Immature natural killer cell (primary cell): ENCODE measurements at places on chromosomes 7 and 10.
A peak's percentile ranks its signal among the peaks of the same experiment; 100 is the strongest.

DNA sequence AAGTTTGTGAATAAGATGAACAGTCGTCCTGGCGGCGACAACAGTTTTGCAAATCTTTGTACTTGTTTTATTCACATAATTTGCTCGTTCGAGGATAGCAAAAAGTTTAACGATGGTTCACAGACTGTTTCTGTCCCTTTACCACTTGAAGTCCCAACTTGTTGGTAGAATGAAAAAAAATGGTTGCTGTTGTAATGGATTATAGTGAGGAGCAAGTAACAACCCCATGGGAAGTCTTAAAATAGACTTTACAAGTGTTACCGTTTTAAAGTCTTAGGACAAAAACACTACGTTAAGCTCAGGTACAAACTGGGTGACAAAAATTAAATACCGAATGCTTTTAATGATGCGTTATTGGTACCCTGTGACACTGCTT is 589 bp downstream of the LSM8 start:
- peaks cover 8% of the 10 kb centered on the region for H3K27me3 ChIP-seq
- no peaks in the 10 kb centered on the region for H3K36me3 ChIP-seq
- peaks cover 44% of the 10 kb centered on the region for H3K4me1 ChIP-seq
- peak overlapping the region; percentile 98 for H3K27ac ChIP-seq
- DNase-seq, result no peak

DNA sequence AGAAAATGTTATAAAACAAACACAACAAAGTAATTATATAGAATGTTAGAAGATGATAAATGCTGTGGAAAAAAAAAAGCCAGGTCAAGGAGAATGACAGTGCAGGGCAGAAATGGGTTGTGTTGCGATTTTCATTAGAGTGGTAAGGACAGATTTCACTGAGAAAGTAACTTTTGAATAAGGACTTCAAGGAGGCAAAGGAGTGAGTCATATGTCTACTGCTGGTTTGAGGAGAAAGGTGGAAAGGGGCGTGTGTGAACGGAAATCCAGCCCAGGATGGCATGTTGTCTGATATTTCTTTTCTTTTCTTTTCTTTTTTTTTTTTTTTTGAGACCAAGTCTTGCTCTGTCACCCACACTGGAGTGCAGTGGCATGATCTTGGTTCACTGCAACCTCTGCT is 12.3 kb upstream of the DLD start:
- no peak overlapping the region for H3K4me3 ChIP-seq
- no peak overlapping the region for H3K27ac ChIP-seq
- H3K4me1 ChIP-seq, result no peaks in the 10 kb centered on the region
- no peak for DNase-seq
- peaks cover 1% of the 10 kb centered on the region for H3K27me3 ChIP-seq
- no peaks in the 10 kb centered on the region for H3K36me3 ChIP-seq

DNA sequence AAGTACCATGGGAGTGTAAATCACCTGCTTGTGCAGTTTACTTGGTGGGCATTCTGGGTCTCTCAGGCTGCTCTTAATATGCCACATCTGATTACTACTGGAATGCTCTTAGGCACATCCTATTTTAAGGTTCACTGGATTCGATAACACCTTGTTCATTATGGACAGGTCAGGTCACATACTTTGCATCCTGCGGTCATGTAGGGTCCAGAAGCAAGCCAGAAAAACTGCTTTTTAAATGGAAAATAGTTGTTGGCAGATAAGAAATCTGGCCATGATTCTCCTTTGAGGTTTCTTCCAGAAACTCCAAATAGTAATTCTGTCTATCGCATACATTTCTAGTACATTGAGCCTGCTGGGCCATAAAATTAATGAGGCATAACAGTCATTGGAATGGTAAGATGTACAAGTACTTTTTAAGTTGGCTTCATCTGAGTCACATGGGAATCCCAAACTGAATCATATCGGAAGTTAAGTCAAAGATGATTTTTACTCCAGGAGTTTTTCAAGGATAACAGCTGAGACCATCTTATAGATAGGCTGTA is 371.9 kb downstream of the LRRTM3 start:
- H3K4me3 ChIP-seq, result no peak overlapping the region
- H3K36me3 ChIP-seq, result no peaks in the 10 kb centered on the region
- no peaks in the 10 kb centered on the region for H3K4me1 ChIP-seq
- no peak overlapping the region for H3K27ac ChIP-seq
- no peak for DNase-seq

- H3K4me1 ChIP-seq, result no peaks in the 10 kb centered on the region
- H3K4me3 ChIP-seq, result no peak overlapping the region
- H3K27me3 ChIP-seq, result no peaks in the 10 kb centered on the region
These were observed 520.6 kb downstream of the GALNT17 start for GRCh38 chr7:71652510-71652909.

- peaks cover 3% of the 10 kb centered on the region for H3K27me3 ChIP-seq
- no peak overlapping the region for H3K27ac ChIP-seq
- H3K4me3 ChIP-seq, result no peak overlapping the region
- H3K4me1 ChIP-seq, result no peaks in the 10 kb centered on the region
- no peak for DNase-seq
These were observed 850.2 kb downstream of the LRMDA start for GRCh38 chr10:76281659-76282058.

- DNase-seq, result no peak
- H3K27ac ChIP-seq, result no peak overlapping the region
- peaks cover 3% of the 10 kb centered on the region for H3K27me3 ChIP-seq
- no peaks in the 10 kb centered on the region for H3K4me1 ChIP-seq
- H3K36me3 ChIP-seq, result no peaks in the 10 kb centered on the region
- no peak overlapping the region for H3K4me3 ChIP-seq
These were observed 653.1 kb downstream of the XPNPEP1 start for GRCh38 chr10:109270173-109270572.

GRCh38 chr10:32266979-32267378 is 80.0 kb downstream of the EPC1 start:
- peaks cover 36% of the 10 kb centered on the region for H3K4me1 ChIP-seq
- peaks cover 30% of the 10 kb centered on the region for H3K36me3 ChIP-seq
- no peak for DNase-seq
- no peak overlapping the region for H3K4me3 ChIP-seq
- H3K27me3 ChIP-seq, result peaks cover 2% of the 10 kb centered on the region

GRCh38 chr7:81180573-81180972 is 261.7 kb upstream of the SEMA3C start:
- no peak overlapping the region for H3K27ac ChIP-seq
- DNase-seq, result no peak
- H3K4me1 ChIP-seq, result peaks cover 2% of the 10 kb centered on the region

- H3K4me1 ChIP-seq, result no peaks in the 10 kb centered on the region
- no peak overlapping the region for H3K27ac ChIP-seq
- DNase-seq, result no peak
- H3K4me3 ChIP-seq, result no peak overlapping the region
- H3K27me3 ChIP-seq, result no peaks in the 10 kb centered on the region
- H3K36me3 ChIP-seq, result no peaks in the 10 kb centered on the region
These were observed 578.7 kb downstream of the GRID1 start for GRCh38 chr10:85787881-85788280.

DNA sequence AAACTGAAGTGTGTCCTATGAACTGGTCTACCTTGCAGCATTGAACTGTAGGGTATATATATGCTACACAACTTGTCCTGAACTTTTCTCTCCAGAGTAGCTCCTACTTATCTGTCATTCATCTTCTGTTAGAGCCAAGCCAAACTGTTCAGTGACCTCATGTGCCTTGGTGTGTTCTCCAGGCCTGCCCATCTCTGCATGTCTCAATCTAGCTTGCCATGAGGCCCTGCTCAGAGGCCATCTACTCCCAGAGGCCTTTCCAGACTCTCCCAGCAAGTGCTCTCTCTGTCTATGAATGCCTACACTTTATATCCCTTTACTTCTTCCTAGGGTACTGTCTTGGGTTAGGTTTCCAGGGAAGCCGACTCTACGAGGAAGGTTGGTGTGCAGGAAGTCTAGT is 99.8 kb upstream of the MTPN start:
- no peak for DNase-seq
- H3K4me3 ChIP-seq, result no peak overlapping the region
- H3K27me3 ChIP-seq, result no peaks in the 10 kb centered on the region
- peaks cover 6% of the 10 kb centered on the region for H3K36me3 ChIP-seq

GRCh38 chr7:105330526-105330925 is 58.2 kb downstream of the SRPK2 start:
- H3K4me1 ChIP-seq, result peaks cover 58% of the 10 kb centered on the region
- no peaks in the 10 kb centered on the region for H3K36me3 ChIP-seq
- no peak for DNase-seq
- no peak overlapping the region for H3K4me3 ChIP-seq
- peaks cover 2% of the 10 kb centered on the region for H3K27me3 ChIP-seq

DNA sequence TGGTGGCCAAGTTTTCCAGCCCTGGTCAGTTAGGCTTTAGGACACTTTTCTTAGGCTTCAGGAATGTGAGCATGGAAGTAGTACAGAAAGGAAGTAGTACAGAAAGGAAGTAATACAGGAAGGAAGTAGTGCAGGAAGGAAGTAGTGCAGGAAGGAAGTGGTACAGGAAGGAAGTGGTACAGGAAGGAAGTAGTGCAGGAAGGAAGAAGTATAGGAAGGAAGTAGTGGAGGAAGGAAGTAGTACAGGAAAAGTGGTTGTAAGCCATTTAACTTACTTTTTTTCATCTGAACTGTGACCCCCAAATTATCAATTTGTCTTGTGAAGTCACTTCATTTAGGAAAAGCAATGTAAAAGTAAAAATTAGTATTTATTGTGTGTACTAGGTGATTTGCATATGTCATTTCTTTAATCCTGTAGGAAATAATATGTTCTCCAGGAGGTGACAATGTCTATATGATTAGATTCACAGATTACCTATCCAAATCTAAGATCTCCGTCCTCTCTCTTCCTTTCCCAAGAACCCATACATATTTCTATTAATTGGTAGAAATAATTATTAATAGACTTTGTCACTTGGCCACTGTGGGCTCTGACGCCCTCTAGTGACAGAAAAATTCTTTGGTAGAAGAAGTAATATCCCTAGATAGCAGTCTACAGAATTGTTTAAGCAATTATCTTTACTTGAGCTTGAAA is 3.9 kb upstream of the FAS start:
- H3K4me1 ChIP-seq, result peaks cover 52% of the 10 kb centered on the region
- no peak overlapping the region for H3K4me3 ChIP-seq
- peak overlapping the region; percentile 66 for H3K27ac ChIP-seq
- DNase-seq, result peak; percentile 23
- H3K27me3 ChIP-seq, result peaks cover 9% of the 10 kb centered on the region

- peaks cover 32% of the 10 kb centered on the region for H3K4me1 ChIP-seq
- no peaks in the 10 kb centered on the region for H3K27me3 ChIP-seq
- no peak for DNase-seq
- no peak overlapping the region for H3K27ac ChIP-seq
- H3K4me3 ChIP-seq, result no peak overlapping the region
These were observed 35.3 kb downstream of the ATAD1 start for GRCh38 chr10:87782721-87783120.

- H3K36me3 ChIP-seq, result no peaks in the 10 kb centered on the region
- no peak within 1 kb of the TSS for H3K27ac ChIP-seq
- DNase-seq, result peak; percentile 18
- peaks cover 16% of the 10 kb centered on the region for H3K4me1 ChIP-seq
These were observed at the start of gene ADRB1 for GRCh38 chr10:114043532-114044246. ADRB1 (plus strand) TSS chr10:114043866; CDS start chr10:114044133, 267 bp downstream.

- no peak for DNase-seq
- H3K27ac ChIP-seq, result peak overlapping the region; percentile 16
- peaks cover 19% of the 10 kb centered on the region for H3K4me1 ChIP-seq
- peaks cover 2% of the 10 kb centered on the region for H3K27me3 ChIP-seq
- H3K36me3 ChIP-seq, result peaks cover 4% of the 10 kb centered on the region
- H3K4me3 ChIP-seq, result no peak overlapping the region
These were observed 74.3 kb upstream of the ASAH2 start for GRCh38 chr10:50325449-50326171.

DNA sequence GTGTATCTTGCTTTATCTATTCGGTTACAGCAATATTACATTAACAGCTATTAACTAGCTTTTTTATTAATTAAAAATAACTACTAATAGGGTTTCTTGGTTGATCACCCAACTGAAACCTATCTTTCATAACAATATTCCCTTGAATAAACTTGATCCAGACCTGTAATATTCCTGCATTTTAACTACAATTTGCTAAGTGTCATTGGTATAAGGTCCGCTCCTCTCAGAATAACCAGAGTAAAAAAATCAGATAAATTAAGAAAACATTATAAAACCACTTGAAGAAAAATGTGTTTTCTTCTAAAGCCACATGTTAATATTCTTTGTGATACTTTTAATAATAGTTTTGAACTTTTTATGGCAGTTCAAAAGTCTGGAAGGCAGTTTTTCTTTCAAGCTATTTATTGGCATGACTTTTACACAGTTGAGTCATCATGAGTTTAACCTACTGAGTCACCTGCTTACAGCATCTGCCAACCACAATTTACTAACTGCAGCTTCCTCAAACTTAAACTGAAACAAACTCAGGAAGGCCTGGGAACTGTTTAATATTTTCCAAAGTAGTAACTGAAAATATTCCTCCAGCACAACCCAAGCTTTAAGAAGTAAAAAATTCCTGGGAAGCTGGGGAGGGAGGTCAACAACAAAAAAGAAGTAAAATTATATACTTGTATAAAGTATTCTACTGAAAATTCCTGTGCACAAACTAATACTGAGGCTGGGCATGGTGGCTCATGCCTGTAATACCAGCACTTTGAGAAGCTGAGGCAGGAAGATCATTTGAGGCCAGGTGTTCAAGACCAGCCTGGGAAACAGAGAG is 103.2 kb downstream of the NRBF2 start:
- peak overlapping the region; percentile 51 for H3K27ac ChIP-seq
- no peak overlapping the region for H3K4me3 ChIP-seq
- no peaks in the 10 kb centered on the region for H3K36me3 ChIP-seq
- H3K4me1 ChIP-seq, result peaks cover 38% of the 10 kb centered on the region
- no peak for DNase-seq
- H3K27me3 ChIP-seq, result peaks cover 4% of the 10 kb centered on the region

- no peak overlapping the region for H3K4me3 ChIP-seq
- H3K36me3 ChIP-seq, result no peaks in the 10 kb centered on the region
- H3K4me1 ChIP-seq, result peaks cover 11% of the 10 kb centered on the region
These were observed 28.4 kb upstream of the MRC1 start for GRCh38 chr10:17780727-17781126.

DNA sequence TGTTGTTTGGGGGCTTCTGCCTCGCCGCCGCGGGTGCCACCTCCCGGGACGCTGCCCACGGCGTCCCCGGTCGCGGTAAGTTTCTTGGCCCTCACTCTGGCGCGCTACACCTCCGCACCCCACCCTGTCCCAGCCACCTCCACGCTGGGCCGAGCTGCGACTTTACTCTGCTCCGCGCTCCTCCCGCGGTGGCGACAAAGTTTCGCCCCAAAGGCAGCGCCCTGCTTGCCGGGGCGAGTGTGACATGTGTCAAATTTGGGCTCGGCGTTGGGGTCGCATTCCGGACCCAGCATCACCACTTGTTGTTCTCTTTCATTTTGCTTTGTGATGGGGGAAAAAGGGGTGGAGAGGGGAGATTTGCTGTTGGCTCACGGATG is 167.7 kb upstream of the PPP1R3A start:
- peaks cover 6% of the 10 kb centered on the region for H3K36me3 ChIP-seq
- H3K27ac ChIP-seq, result no peak overlapping the region
- no peak for DNase-seq
- peaks cover 11% of the 10 kb centered on the region for H3K4me1 ChIP-seq
- H3K27me3 ChIP-seq, result peaks cover 29% of the 10 kb centered on the region
